ENCODE measurements at places on chromosomes 11 and 22.

GRCh38 chr22:37661160-37661924 is 2.8 kb downstream of the PDXP start:
- DNase-seq: no peak

GRCh38 chr11:84471501-84471900 is 1155.6 kb downstream of the DLG2 start:
- DNase-seq: no peak

DNA sequence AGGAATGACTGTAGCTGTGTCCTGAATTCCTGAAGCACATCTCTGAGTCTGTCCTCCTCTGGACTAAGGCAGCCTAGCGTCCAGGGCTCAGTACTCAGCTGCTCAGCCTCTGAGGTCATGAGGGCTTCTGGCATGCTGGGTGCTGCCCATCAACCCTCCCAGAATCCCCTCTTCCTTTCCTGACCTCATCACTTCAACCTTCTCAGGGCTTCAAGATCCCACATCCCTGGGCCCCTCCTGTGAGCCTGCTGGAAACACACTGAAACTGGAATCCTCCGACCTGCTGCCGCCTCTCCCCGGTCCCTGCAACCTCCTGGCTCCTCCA is 803 bp downstream of the KRTAP5-8 start:
- no peak for DNase-seq

DNA sequence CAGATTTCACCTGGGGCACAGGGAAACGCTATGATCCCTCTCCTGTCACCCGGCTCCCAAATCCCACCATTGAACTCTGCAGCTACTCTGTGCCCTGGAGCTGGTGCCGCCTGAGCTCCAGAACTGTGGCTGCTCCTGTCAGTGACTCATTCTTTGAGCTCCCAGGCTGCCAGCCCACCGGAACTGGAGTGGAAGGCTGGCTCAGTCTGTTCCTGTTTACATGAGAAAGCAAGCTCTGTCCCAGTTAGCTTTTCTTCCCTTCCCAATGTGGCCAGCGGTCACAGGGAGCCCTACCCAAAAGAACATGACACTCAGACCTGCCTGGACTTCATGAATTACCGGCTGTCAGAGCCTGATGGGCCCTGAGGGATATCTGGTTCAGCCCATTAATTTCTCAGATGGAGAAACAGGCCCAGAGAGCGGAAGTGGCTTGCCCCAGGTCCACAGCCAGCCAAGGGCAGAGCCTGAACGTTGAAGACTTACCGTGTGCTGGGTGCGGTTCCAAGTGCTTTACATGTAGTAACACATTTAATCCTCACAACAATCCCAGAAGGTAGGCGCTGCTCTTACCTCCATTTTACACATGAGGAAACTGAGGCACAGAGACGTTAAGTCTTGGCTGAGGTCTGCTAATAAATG is 23.8 kb upstream of the IGSF22 start:
- DNase-seq: no peak

DNA sequence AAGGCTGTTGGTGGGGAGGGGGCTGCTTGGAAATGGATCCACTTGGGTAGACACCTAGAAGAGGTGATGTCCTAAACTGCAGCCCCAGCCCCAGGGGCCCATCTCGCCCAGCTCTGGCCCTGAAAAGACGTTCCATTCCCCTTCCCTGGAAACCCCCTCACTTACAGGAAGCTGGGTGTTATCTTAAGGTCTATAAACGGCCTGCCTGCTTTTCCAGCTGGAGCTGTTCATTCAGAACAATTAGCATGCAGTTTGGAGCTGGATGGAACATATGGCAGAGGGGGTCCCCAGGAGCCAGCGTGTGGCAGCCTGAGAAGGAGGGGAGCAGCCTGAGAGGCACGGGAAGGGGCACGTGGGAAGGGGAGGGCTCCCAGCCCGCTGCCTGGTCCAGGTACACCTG is 139.6 kb downstream of the PKNOX2 start:
- DNase-seq: no peak

DNA sequence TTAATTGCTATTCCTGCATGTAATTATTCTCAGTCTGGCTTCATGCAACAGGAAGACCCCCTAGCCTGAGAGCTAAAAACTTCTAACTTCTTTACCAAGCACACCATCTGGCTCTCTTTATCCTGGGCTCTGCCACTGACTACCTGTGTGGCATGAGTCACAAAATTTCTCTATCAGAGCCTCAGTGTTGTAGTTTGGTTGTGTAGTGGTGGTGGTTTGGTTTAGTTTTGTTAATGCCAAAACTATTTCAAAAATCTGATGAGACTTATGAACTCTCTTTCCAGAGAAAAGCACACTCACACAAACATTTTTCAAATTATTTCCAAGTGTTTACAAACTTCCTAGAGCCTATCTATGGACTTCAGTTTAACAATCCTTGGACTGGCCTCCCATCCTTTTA is 7.5 kb upstream of the IL17RA start:
- DNase-seq: no peak
